ENCODE measurements at places on chromosomes 6 and 20. TPM values are rescaled to one million over a fixed set of nuclear protein-coding genes. Genes with fewer than 3 reads are reported as not detected.

GRCh38 chr6:91280494-91280830 lies 693.6 kb upstream of the MAP3K7 start:
- DNase-seq = no peak

DNA sequence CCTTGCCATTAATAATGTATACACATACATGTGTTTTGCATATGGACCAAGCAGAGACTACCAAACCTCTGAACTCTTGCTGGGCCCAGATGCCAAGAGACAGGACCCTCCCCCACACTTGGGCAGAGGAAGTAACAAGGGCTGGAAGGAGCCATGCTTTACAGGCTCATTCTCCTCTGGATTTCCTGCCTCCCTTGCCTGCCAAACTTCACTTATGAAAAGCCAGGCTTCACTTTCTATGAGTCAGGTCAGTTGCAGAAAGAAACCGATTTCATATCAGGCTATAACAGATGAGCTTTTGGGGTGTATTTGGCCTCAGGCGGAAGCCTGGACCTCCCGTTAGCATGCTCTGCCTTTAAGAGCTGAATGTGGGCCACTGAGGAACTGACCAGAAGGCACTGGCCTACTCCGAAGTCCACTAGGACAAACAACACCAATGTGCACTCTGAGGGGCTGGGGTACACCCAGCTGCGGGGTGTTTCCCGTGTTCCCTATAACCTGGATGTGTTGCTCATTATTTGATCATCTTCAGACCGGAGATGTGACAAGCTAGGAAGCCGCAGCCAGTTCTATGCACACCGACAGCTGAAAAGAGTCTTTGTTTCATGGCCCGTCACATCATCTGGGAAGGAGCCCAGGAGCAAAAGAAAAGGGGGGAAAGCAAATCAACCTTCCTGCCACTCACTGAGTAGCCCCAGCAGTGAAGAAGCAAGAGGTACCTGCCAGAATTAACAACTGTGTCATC lies 28.5 kb downstream of the HAO1 start:
- DNase-seq = no peak

DNA sequence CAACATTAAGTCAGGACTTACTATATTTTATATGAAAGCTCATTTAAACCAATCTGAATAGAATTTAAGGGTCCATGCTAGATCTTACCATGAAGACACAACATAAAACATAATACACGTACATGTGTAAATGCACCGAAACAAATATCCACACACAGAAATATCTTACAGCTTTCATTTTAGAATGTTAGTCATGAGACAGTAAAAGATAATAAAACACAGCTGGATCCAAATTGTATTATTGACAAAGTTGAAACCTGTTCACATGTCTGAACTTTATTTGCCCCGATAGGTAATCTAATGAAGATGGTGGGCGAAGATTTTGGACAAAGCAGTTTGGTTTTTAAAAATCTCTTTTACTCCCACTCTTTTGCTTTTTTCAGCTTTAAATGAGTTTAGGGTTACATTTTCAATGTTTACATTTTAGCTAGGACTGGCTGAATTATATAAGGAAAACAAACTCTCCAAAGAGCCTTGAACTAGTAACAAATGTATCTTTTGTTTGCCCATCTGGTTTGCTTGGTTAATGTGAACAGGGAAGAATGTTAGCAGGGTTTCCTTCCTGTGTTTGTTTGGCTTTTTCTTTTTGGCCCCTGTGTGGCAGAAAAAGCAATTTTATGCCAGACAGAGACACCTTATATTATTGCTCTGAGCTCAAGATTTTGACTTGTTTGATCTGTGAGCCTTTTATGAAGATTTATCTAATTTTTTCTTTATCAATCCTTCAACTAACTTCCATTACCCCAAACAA lies 5.1 kb upstream of the TMEM181 start:
- DNase-seq = no peak

- peak; percentile 83 for DNase-seq
Observed at GRCh38 chr20:36199345-36200257, 36.7 kb upstream of the AAR2 start.

HLA-DQA1 gene
- total RNA-seq = 0.99 TPM

Data from body of pancreas (tissue), 4 donors.